ENCODE measurements at places on chromosomes 4 and X.

GRCh38 chr4:107751670-107752069, 31.6 kb upstream of the PAPSS1 start:
- no peak for DNase-seq

- peak; percentile 2 for DNase-seq
Observed at GRCh38 chrX:151852294-151852693, 60.4 kb upstream of the MAGEA4 start.

GRCh38 chr4:125666635-125667034, 351.9 kb downstream of the FAT4 start:
- DNase-seq = no peak

DNA sequence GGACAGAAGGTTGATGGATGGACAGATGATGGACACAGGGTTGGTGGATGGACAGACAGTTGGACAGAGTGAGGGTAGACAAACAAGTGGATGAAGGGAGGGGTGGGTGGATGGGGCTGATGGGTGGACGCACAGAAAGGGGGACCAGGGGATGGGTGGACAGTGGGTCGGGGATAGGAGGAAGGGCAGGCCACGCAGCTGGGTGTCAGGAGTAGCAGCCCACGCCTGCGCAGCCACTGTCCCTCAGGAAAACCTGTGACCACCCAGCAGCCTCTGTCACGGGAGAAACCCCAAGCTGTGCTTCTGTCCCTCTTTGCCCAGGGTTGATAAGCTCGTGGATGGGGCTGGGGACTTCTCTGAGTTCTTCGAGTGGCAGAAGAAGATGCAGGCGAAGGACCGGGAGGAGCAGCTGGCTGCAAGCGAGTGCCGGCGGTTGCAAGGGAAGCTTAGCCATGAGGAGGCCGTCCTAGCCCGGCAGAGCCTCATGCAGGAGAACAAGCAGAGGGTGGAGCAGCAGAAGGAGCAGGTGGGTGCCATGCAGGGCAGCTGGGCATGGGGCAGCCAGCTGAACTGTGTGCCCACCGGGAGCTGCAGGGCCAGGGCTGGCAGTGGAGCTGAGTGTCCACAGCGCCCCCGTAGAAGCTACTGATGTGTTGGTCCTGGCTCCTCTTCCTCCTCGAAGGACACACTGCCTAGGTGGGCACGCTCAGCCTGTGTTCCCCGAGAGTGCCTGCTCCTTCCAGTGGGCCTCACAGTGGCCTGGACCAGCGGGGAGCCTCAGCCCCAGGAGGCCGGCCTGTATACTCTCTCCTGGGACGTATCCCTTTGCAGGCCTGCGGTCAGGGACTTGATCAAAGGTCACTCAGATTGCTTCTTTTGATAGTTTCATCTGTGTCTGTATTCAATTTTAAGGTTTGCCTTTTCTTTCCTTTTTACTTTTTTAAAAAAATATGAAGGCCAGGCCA, 16.8 kb upstream of the RNF4 start:
- no peak for DNase-seq

DNA sequence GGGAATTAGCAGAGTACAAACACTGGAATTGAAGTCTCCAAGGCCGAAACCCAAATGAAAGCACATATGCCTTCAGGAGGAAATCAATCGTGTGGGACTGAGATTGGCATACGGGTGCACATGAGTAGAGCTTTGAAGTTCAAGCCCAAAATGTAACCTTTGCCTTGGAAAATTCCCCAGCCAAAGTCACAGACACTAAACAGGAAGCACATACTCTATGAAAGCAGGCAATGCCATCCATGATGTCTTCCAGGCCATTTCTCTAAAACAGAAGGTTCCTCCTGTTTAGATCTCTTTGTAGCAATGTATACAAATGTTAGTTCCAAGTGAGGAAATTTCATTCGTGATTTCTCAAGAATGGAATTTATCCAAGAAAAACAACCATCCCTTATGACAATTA, 162.5 kb downstream of the COL4A6 start:
- no peak for DNase-seq

GRCh38 chr4:142347241-142347640, 498.9 kb downstream of the INPP4B start:
- DNase-seq = no peak

DNA sequence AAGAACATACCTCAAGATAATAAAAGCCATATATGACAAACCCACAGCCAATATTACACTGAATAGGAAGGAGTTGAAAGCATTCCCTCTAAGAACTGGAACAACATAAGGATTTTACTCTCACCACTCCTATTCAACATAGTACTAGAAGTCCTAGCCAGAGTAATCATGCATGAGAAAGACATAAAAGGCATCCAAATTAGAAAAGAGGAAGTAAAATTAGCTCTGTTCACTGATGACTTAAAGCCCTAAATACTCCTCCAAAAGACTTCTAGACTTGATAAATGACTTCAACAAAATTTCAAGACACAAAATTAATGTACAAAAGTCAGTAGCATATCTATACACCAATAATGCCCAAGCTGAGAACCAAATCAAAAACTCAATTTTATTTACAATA, 235.7 kb downstream of the NKX6-1 start:
- DNase-seq = no peak

DNA sequence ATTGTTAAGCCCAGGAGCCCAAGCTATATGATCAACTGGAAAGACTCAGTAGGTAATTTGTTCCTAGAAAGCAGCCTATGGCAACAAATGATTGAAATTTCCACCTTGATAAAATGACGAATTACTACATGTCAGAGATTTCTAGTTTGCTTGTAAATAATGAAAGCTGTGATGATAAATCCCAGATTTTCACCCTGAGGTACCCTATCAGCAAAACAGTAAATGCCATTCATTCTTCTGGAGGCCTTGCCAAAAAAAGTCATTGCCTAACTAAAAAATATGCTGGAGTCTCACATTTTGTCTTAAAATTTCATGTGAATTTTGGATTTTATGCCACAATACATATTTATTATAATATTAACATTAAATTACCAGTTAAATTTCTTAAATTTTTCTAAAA, 71.3 kb downstream of the PPEF2 start:
- DNase-seq = no peak

GRCh38 chrX:155962906-155963305, 34.6 kb upstream of the IL9R start:
- DNase-seq = no peak

- DNase-seq = no peak
Observed at GRCh38 chr4:118012142-118012541, 22.1 kb upstream of the NDST3 start.

GRCh38 chr4:83040269-83040668, 5.3 kb downstream of the COPS4 start:
- no peak for DNase-seq

GRCh38 chr4:8294775-8295174, 25.2 kb downstream of the HTRA3 start:
- no peak for DNase-seq

GRCh38 chr4:4714331-4714730, 145.1 kb upstream of the MSX1 start:
- no peak for DNase-seq

GRCh38 chr4:87053802-87054767, 119.3 kb downstream of the AFF1 start:
- no peak for DNase-seq

GRCh38 chr4:84964995-84965552, 1.4 kb downstream of the WDFY3 start:
- peak; percentile 29 for DNase-seq

- DNase-seq = peak; percentile 2
Observed at GRCh38 chrX:55767100-55767499, 49.6 kb downstream of the RRAGB start.

- DNase-seq = no peak
Observed at GRCh38 chr4:6595897-6596537, 21.0 kb downstream of the MAN2B2 start.

GRCh38 chr4:170875868-170876267, 786.1 kb upstream of the AADAT start:
- DNase-seq = no peak

DNA sequence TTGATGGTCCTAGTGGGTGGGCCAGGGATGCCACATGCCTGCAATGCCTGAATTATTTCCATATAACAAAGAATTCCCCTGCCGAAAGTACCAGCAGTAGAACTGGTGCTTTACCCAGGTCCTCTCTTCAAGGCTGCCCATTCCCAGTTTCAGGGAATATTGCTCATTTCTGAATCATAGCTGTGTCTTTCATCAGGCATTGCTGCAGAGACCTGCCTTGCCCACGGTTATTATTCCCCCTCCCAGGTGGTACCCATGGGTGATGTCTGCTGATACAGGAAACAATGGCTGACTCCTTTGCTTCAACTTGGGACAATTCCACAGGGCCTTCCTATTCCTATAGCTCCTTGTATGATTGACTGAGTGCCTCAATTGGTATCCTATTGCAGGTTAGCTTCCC, 9.7 kb upstream of the IQCM start:
- no peak for DNase-seq

DNA sequence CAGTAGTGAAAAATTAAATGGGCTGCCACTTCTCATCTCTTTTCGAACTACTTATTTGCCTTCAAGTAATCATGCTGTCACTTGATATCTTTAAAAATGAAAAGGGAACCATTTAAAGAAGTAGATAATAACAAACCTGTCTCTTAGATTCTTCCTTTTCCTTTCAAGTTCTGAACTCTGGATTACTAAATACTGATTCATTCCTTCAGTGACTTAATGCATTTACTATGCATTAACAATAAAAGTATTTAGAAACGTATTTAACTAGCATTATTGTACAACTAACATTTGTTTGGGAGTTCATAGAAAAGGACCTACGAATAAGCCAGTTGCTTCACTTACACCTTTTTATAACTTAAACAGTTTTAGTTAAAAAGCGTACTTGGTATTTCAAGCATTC, 61.1 kb upstream of the RAB33B start:
- DNase-seq = no peak

DNA sequence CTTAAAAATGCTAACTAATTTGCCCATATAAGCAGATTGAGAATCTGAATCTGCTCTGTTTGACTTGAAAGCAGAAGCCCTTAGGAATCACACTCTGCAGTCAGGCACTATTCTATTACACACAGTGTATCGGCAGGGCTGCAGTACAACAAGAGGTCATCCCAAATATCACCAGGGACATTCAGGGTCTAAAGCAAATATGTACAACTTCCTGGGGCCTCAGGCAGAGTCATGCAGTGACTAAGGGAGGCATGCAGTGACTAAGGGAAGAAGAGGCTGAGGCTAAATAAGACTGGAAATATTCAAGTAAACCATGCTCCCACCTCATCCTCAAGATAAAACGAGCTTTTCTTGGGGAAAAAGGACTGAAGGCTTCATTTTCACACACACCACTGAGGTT, 20.9 kb downstream of the MAPK10 start:
- DNase-seq = no peak

GRCh38 chr4:153271820-153272219, 67.6 kb downstream of the TRIM2 start:
- DNase-seq = no peak

DNA sequence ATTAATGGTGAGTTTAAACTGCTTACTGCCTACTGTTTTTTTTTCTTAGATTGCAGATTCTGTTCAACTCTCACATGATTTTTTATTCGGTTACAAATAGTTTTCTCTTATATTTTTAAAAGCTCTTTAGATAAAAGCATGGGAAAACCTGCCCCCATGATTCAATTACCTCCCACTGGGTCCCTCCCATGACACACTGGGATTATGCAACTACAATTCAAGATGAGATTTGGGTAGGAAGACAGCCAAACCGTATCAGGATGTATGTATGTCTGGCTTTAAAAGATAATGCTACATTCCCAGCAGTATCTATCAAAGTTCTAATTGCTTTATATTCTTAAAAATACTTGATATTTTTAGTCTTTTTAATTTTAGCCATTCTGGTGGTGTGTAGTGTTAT, 131.5 kb downstream of the JADE1 start:
- no peak for DNase-seq

Measured in lung microvascular endothelial cell (primary cell).